Midbrain (tissue), 1 donor: ENCODE measurements at places on chromosomes 13 and 19.

DNA sequence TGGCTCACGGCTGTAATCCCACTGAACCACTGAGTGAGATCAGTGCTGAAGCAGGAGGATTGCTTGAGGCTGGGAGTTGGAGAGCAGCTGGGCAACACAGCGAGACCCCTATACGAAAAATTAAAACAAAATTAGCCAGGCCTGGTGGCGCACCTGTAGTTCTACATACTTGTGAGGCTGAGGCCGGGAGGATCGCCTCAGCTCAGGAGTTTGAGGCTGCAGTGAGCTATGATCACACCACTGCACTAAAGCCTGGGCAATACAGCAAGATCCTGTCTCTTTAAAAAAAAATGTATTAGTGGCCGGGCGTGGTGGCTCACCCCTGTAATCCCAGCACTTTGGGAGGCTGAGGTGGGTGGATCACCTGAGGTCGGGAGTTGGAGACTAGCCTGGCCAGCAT lies 6.3 kb upstream of the SELENOV start:
- DNase-seq: no peak

GRCh38 chr19:38247126-38247525 lies 9.0 kb downstream of the PPP1R14A start:
- no peak for DNase-seq

DNA sequence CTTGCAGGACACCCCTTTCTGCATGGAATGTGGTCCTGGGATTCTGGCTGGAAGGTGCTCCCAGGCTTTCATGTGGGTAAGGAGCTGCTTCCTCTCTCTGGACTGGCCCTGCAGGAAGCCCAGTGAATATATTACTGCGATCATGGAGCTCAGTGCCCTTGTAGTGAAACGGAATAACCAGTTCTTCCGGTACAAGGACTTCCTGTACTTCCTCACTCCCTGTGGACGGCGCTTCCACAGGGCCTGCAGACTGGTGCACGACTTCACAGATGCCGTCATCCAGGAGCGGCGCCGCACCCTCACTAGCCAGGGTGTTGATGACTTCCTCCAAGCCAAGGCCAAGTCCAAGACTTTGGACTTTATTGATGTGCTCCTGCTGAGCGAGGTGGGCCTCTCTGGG lies 8.0 kb downstream of the CYP4F8 start:
- DNase-seq: no peak

- DNase-seq: peak; percentile 9
Measured at GRCh38 chr13:32911506-32911905, 104.7 kb upstream of the KL start.

- DNase-seq: no peak
Measured at GRCh38 chr13:43058318-43058674, 34.9 kb downstream of the DNAJC15 start.

GRCh38 chr19:8814176-8814575 lies 17.9 kb downstream of the ZNF558 start:
- no peak for DNase-seq

GRCh38 chr13:103451656-103452055 lies 385.4 kb upstream of the SLC10A2 start:
- DNase-seq: no peak

DNA sequence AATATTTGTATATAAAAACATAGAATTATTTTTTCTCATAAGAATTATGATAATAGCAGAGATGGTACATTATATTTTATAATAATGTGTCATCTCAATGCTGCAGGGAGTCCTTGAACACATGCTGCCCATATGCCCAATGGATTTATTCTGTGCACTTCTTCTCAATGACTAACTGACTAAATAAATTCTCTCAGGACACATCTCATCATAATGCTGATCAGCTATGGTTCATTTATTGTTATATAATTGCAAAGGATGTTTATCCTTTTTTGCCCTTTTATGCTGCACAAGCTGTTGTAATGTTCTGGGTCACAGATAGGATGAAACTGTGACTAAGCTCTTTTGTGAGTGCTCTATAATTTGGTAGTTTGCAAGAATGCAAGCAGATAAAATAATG lies 1273.3 kb upstream of the ATXN8OS start:
- DNase-seq: no peak

DNA sequence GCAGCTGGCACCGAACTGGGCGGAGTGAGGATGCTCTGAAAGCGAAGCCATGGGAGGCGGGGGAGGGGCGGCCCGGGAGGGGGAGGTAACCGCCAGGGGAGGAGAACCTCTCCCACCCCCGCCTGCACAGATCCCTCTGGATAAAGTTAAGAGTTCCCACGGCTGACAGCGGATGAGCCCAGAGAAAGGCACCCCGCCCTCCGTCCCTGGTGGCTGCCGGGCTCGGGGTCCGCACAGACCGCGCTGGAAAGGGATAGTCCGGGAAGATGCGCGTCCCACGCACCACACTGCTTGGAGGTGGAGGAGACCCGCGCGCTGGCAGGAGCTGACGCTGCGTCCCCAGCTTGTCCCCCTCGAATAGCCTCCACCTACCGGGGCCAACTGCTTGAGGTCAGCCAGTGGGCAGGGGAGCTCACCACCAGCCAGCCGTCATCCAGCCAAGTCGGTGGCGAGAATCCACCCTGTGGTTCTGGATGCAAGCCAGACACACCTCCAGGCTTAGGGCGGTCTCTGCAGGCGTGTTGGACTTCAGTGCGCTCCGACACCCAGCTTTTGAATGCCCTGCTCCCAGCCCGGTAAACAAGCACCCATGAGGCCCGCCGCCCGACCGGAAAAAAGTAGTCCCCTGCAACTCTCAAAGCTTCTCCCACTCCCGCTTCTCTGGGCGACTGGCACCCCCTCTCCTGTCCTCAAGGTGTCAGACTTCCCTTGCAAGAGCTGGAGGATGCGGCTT lies at the start of gene TRPC4:
Gene TRPC4 (minus strand): TSS at position 17 of the 733 bp plus-strand sequence. CDS start 86,439 bp downstream, outside the sequence.
- DNase-seq: no peak

DNA sequence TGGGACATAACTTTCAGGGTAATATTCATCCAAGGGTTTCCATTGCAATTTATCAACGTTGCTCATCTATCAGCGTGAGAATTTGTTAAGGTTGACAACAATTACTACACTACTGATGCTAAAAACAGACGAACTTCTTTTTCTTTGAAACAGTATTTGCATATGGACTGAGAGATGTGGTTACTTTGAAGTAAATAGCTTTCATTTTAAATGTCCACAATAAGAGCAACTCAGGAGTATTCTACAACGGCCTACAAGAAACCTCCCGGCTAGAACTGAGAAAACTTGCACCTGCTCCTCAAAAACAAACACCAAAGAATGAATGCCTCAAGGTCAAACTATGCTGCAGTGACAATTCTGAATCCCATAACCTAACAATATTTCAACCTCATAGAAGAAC lies 238.4 kb downstream of the IRS2 start:
- DNase-seq: no peak

- no peak for DNase-seq
Measured at GRCh38 chr19:4597975-4598671, 38.6 kb upstream of the SEMA6B start.

GRCh38 chr13:42048342-42048683 lies at the start of gene DGKH:
Gene DGKH (plus strand): TSS chr13:42048648. CDS start chr13:42048774, 126 bp downstream.
- DNase-seq: no peak

- DNase-seq: peak; percentile 16
Measured at GRCh38 chr19:11479898-11480714, 740 bp downstream of the ELAVL3 start.

DNA sequence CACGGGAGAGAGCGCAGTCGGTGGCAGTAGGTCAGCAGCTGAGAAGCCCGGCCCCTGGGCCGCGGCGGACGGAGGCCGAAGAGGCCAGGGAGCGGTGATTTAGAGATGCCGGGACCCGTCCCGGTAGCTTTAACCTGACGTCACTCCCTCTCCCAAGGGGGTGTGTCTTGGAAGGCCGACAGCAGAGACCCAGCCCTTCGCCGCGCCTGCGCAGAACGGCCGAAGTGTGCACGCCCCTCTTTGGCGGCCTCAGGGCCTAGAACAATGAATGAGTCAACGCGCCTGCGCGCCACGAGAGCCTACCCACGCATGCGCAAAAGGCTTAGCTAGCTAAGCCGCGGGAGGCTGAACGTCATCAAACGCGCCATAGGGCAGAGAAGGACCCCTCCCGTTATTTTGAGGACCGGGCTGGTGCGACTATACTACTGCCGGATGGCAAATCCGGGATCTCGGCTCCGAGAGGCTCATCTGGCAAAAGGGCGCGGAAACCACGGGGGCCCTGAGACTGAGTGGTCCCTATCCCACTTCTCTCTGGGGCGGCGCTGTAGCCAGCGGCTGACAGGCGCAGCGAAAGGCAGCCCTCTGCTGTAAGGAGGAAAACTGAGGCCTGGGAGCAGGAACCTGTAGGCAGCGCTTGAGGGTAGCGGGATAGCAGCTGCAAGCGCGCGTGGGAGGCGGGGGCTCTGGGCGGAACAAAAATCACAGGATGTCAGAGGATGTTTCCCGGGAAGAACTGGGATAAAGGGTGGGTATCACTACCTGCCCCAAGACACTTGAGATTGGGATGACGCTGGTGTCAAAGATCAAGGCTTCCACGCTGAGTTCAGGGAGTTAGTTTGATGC lies at the start of the genes IRGQ and ZNF576:
Gene IRGQ (minus strand): TSS at position 136 of the 843 bp plus-strand sequence. CDS start 796 bp downstream, outside the sequence.
Gene ZNF576 (plus strand): TSS at position 597 of the 843 bp plus-strand sequence. CDS start 514 bp downstream, outside the sequence.
- DNase-seq: peak; percentile 100
